ENCODE measurements at places on chromosomes 7 and 10.

- DNase-seq: no peak
Observed at GRCh38 chr7:73728551-73728950, 9.1 kb upstream of the STX1A start.

DNA sequence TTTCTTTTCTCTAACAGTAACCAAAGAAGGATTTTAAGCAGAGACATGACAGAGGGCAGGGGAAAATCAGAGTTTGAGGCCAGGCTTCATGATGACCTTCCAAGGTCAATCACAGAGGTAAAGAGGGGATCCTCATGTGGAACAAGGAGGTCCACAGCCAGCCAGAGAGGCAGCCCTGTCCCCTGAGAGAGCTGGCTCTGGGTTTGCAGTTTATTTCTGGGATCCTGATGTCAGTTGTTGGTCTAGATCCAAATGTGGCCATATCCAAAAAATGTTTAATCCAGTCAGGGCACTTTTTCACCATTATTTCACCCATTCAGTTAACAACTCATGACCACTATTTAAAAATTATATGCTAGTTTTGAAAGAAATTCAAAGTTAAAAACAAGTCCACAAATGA, 45.6 kb downstream of the GPR141 start:
- no peak for DNase-seq

- DNase-seq: no peak
Observed at GRCh38 chr7:27079234-27079975, 16.4 kb downstream of the HOXA1 start.

DNA sequence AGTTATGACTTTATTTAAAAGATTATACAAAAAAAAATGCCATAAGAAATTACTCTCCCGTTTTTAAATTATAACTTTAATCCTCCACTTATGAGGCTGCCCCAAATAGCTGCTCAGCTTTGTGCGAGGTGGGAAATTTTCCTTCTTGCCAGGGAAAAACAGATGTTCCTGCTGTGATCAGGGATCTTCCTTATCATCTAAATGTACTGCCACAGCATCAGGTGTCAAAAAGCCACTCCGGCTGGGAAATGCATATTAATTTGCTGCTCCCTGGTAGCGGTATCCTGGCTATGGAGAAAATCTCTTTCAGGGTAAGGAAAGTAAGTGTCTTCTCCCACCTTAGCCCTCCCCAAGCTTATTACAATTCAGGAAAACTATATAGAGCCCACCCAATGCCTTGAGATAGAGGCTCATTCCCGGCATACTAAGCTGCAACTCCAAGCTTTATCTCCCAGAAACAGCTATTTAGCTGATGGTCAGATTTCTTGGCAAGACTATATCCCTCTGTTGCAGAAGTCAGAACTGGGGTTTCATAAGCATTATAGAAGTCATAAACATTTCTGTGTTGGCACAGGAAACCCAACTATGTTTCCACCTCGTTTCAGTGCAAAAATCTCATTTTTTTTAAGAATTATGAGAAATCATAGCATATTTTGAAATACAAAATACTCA, 360.4 kb downstream of the PARD3 start:
- no peak for DNase-seq

- DNase-seq: no peak
Observed at GRCh38 chr10:15168291-15168785, at the start of gene NMT2. NMT2 (minus strand) TSS chr10:15168693; CDS start chr10:15168612, 81 bp downstream.

- DNase-seq: no peak
Observed at GRCh38 chr10:129277841-129278240, 189.2 kb upstream of the MGMT start.

DNA sequence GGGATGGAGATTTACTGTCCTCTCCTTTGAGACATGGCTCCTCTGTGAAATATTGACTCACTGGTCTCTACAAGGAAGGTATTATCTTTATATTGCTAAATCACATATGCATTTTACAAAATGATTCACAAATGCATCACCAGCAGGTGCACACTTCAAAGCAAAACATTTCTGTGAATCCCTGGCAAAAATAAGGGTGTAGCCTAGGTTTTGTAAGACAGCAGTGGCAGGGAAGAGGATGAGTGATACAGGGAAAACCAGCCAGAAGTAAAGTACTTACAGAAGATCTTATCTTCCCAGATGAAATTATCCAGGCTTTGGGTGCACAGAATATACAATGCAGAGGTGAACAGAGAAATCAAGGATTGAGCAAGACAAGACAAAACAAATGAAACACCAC, 1094.6 kb downstream of the GATA3 start:
- no peak for DNase-seq

GRCh38 chr10:32121648-32122047, 65.4 kb upstream of the KIF5B start:
- DNase-seq: no peak

- DNase-seq: no peak
Observed at GRCh38 chr10:75057680-75058079, 53.8 kb upstream of the SAMD8 start.

DNA sequence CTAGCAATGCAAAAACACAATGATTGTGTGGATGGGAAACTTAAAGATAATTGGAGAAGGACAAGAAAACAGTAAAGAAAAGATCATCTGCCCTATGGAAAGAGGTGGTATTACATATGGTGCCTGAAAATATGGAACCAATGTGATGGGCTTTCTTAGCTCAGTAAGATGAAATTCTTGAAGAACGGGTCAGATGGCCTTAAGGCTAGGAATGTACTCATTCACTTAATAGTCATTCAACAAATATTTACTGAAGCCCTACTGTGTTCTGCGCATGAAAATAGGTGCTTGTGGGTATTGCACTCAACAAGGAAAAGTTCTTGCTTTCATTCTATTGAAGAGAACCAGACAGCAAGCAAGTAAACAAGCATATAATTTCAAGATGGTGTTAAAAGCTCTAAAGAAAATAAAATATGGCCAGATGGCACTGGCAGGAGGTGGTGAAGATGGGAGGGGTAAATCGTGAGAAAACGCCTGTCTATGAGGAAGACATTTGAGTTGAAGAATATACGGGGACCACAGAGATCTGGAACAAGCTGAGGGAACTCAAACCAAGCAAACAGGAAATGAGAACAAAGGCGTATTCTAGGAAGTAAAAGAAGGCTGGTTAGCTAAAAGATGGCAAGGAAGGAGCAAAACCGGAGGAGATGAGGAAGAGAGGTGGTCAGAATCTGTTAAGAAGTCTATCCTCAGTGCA, 179.7 kb downstream of the ANK3 start:
- no peak for DNase-seq

- DNase-seq: no peak
Observed at GRCh38 chr7:1230411-1231213, 2.1 kb upstream of the UNCX start.

DNA sequence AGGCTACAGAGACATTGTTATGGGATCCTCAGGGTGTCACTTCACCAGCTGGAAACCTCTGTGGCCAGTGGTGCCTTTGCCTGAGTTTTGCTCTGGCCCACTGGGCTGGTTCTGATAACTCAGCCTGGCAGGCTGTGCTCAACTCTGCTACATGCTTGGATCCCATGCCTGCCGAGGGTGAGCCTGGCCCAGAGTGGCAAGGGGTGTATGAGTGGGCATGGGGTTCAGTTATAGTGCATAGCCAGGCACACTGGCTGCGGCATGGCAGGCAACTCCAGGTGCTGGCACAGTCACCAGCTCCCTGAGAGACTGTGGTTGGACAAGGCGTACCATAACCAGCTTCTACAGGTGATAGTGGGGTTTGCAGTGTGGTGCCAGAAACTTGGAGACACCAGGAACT, 107.0 kb upstream of the PCDH15 start:
- no peak for DNase-seq

- no peak for DNase-seq
Observed at GRCh38 chr10:93580828-93581227, 14.4 kb downstream of the FFAR4 start.

DNA sequence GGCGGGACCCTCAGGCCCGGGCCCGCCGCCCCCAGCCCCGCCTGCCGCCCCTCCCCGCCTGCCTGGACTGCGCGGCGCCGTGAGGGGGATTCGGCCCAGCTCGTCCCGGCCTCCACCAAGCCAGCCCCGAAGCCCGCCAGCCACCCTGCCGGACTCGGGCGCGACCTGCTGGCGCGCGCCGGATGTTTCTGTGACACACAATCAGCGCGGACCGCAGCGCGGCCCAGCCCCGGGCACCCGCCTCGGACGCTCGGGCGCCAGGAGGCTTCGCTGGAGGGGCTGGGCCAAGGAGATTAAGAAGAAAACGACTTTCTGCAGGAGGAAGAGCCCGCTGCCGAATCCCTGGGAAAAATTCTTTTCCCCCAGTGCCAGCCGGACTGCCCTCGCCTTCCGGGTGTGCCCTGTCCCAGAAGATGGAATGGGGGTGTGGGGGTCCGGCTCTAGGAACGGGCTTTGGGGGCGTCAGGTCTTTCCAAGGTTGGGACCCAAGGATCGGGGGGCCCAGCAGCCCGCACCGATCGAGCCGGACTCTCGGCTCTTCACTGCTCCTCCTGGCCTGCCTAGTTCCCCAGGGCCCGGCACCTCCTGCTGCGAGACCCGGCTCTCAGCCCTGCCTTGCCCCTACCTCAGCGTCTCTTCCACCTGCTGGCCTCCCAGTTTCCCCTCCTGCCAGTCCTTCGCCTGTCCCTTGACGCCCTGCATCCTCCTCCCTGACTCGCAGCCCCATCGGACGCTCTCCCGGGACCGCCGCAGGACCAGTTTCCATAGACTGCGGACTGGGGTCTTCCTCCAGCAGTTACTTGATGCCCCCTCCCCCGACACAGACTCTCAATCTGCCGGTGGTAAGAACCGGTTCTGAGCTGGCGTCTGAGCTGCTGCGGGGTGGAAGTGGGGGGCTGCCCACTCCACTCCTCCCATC, 82.7 kb downstream of the PAX2 start:
- DNase-seq: no peak

DNA sequence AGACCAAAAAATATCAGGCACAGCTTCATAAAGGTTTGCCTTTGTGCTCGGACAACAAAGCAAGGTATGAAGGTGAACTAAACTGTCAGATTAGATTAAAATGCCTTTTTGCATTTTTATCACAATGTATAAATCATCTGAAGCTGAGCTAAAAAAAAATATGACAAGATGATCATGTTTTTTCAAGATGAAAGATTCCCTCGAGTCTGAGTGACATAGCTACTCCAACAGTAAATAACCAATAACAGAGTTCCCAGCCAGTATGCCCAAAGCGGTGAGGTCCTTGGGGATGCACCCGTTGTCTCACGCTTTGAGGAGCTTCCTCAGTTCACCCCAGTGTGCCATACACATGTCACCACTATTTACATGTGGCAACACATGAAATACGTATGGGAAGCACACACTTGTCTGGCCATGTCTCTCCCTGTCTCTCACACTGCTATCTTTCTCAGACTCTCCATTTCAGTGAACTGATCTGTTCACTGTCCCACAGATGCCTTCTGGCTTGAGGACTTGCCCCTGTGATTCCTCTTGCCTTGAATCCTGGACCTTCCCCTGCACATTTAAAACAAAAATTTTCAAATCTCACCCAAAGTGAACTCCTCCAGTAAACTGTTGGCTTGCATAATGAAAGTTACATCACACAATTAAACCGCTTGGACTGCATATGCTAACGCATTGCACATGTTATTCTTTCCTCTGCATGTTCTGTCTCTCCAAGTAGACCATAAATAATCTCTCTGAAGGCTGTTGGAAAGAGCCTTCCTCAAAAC, 2.6 kb upstream of the PIK3CG start:
- no peak for DNase-seq

- DNase-seq: no peak
Observed at GRCh38 chr7:6153646-6154541, 118.5 kb downstream of the CYTH3 start.

DNA sequence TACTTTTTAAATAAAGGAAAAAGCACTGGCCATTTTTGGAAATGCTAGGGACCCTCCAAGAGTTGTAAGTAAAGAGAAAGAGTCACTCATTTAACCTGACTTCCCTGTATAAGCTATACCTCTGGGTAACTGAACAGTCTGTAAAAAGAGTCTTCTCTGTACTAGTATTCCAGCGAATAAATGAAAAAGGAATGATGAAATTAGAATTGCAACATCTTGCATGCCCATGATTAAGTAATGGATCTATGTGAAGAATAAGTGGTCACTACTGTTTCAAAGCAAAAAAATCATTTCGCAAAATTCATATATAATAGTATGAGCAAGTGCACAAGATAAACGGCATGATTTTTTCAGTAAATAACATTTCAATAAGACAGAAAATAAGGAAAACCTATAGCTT, 116.8 kb downstream of the ZFAND4 start:
- no peak for DNase-seq

- no peak for DNase-seq
Observed at GRCh38 chr10:100502926-100503494, 16.7 kb downstream of the SEC31B start.

- DNase-seq: no peak
Observed at GRCh38 chr10:129932182-129932581, 31.9 kb downstream of the EBF3 start.

- DNase-seq: no peak
Observed at GRCh38 chr7:140000666-140001268, 62.0 kb downstream of the PARP12 start.

DNA sequence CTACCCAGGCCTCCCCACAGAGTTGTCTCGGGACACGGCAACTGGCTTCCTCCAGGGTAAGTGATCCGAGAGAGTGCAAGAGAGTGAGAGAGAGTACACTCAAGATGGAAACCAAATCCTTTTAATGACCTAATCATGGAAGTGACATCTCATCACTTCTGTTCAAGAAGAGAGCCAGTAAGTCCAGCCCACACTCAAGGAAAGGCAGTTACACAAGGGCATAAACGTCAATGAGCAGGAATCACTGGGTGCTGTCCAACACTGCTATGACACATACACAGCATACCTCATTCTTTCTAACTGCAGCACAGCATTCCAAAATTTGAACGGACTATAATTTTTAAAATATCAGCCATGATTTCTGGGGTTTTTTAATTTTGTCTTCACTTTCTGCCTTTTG, 29.3 kb upstream of the OSBPL3 start:
- DNase-seq: no peak

- no peak for DNase-seq
Observed at GRCh38 chr10:51983481-51983880, 284.1 kb upstream of the CSTF2T start.

GRCh38 chr10:34377833-34378232, 437.3 kb downstream of the PARD3 start:
- no peak for DNase-seq

GRCh38 chr10:69663369-69663947, 33.4 kb downstream of the FAM241B start:
- DNase-seq: no peak

DNA sequence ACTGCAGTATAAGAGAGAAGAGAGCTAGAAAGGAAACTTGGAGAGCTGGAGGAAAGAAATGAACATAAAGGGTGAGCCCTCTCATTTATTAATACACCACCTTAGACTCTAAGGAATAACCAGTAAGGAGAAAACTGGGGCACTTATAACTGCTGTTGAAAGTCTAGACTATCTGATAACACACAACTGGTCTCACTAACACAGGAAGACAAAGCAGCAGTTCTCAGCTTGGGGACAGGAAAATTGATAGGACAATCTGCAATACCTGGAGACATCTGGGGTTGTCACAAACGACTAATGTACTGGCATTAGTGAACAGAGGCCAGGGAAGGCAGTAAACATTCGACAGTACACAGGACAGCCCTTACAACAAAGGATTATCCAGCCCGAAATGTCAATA, 6.8 kb downstream of the ELMO1 start:
- DNase-seq: no peak

Data from stimulated activated CD4-positive, alpha-beta T cell treated with anti-CD3 and anti-CD28 coated beads, Interleukin-12 subunit alpha, Interleukin-12 subunit beta, amount 100 ng/mL, for 4 hours (primary cell).